ENCODE measurements at places on chromosomes 6 and 20.

DNA sequence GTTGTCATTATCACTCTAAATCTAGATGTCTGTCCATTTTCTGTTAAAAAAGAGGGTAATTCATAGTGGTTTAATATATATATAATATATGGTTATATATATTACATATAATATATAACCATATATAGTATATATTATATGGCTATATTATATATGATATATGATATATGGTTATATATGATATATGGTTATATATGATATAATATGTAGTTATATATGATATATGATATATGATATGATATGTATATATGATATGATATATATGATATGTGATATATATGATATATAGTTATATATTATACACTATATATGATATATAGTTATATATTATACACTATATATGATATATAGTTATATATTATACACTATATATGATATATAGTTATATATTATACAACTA, 8.6 kb downstream of the OR2A4 start:
- DNase-seq, result no peak

DNA sequence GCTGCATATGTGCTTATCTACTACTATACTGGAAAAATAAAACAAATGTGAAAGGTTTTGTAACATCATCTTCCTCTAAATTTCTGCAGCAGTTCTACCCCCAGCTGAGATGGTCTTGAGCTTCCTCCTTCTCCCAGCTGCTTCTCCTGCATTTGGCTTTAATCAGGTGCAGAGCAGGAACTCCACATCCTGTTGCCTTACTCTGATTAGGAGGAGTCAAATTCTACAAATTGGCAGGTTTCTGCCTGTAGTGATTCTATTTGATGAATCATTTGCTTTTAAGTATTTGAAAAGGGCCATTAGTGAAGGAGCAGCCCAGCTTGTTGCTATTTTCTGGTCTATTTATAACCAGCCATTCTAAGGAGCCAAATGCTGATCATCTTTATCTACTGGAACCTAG, 224.5 kb downstream of the GMDS start:
- no peak for DNase-seq

GRCh38 chr6:157326979-157327378, 3.7 kb upstream of the TMEM242 start:
- DNase-seq, result no peak

GRCh38 chr6:18680842-18681241, 293.7 kb downstream of the RNF144B start:
- DNase-seq, result no peak

GRCh38 chr6:144351379-144352127, 66.4 kb downstream of the UTRN start:
- DNase-seq, result no peak

DNA sequence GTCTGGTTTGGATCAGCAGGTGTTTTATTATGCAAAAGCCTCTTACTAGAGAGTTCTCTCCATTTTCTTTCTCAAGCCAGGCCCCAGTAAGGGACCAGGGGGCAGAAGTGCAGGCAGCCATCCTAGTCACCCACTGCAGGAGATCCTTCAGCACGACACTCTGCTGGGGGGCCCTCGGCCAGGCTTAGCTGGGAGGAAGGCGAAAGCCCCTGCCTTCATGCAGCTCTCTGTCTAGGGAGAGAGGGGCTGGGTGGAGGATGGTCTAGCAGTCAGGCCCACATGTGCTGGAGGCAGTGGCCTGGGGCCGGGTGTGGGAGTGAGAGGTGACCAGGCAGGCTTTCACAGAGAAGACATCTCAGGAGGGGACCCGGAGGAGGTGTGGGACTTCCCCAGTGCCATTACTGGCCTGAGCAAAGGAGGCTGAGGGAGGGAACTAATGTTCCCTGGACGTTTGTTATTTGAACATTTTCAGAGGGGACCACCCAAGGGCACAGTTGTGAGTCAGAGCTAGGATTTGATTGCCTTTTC, 33.5 kb upstream of the VSTM2L start:
- DNase-seq, result no peak

GRCh38 chr6:90611543-90612312, 24.9 kb upstream of the MAP3K7 start:
- no peak for DNase-seq

DNA sequence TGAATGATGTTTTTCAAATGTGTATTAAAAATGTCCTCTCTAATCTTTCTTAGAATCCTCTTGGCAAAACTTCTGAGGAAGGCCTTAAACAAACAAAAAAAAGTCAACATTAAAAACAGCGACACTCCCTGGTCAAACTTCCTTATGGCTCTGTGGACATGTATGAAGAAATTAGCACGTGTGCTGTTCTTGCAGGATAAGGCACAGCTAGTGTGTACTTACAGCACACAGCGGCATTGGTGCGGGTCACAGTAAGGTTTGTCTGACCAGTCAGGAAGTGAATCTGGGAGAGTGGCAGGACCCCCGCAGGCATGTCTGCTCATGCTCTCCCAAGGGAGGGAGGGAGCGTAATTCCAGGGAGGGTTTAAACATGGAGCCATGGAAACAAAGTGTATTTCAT, 38.8 kb downstream of the SLC22A1 start:
- DNase-seq, result no peak

DNA sequence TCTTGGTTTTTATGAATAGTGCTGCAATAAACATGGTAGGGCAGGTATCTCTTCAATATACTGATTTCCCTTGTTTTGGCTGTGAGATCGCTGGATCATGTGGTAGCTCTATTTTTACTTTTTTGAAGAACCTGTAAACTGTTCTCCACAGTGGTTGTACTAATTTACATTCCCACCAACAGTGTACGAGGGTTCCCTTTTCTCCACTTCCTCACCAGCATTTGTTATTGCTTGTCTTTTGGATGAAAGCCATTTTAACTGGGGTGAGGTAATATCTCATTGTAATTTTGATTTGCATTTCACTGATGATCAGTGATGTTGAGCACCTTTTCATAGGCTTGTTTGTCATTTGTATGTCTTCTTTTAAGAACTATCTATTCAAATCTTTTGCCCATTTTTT, 8.0 kb upstream of the ARG1 start:
- DNase-seq, result no peak

- DNase-seq, result peak; percentile 48
Measured at GRCh38 chr6:20400456-20401204, 1.0 kb upstream of the E2F3 start.

DNA sequence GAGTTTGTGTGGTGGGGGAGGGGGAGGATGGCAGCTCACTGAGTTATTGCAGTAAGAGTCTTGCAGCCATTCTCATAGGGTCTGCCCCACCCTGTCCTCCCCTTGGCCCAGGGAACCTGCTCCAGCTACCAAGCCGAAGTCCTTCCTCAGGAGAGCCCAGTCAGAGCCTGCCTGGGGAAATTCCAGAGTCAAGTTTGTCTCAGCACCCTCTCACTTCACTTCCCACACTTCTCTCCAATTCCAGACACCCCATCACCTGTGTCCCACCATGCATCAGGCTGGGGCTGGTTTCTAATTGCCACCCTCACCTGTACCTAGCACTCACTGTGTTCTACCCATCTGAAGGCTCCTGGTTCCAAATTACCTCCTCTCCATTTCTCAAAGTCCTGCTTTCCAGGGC, 10.3 kb upstream of the SLC22A16 start:
- no peak for DNase-seq

GRCh38 chr20:23187751-23188150, 101.6 kb upstream of the CD93 start:
- DNase-seq, result peak; percentile 54

DNA sequence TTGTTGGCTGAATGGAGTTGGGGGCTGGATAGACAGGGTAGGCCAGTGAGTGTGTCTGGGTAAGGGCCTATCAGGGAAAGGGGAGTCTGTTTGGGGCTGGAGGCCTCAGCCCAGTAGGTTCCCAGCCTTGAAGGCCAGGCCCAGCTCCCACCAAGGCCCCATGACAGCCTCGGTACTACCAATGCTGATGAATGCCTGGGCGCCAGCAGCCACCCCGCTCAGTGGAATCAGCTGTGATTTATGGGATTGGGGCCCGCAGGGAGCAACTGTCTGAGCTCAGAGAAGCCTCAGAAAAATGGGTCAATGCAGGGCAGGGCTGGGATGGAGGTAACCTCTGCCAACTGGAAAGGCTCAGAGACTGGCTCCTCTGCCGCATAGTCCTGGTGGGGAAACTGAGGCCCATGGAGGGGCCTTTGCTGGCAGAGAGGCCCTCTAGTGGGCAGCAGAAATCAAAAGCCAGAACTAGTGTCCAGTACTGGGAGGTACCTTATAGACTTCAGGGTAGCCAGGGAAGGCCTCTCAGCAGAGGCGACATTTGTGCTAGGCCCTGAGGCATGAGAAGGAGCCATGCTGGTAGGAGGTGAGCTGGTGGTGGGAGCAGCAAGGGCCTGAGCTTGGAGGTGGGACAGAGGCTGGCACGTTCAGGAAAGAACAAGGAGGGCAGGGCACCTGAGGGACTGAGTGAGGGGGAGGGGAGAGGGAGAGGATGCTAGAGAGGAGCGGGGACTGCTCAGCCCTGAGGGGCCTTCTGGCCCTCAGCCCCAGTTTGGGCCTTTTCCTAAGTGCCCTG, 36.4 kb downstream of the DLGAP4 start:
- no peak for DNase-seq

DNA sequence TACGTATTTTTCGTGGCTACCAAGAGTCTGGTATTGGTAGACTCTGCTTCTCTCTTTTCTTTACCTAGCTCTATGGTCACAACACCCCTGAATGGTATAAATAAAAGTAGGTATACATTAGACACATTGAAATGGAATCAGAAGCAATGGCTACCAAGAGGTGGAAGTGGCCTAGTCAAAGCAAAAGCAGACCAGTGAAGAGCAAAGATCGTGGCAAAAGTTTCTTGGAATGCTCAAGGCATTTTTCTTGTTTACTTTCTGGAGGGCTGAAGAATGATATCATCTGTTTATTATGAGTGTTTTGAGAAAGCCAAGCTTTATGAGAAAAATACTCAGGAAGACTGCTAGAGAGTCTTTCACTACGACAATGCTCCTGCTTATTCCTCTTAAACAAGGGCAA, 28.6 kb upstream of the MOCS1 start:
- DNase-seq, result no peak

GRCh38 chr6:127914240-127914639, 13.4 kb upstream of the THEMIS start:
- no peak for DNase-seq

GRCh38 chr6:43052842-43053544, 658 bp downstream of the CUL7 start:
- DNase-seq, result peak; percentile 61

DNA sequence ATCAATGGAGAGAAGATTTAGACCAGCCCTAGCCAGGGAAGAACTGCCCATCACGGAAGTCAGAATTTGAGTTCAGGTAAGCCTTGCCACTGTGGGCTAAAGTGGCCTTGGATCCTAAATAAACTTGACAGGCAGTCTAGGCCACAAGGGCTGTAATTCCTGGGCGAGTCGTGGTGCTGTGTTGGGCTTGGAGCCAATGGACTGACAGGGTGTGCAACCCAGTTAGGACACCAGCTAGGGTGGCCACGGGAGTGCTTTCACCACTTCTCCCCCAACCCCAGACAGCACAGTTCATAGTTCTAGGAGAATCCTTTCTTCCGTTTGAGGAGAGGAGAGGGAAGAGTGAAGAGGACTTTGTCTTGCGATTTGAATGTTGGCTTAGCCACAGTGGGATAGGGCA, 422.4 kb downstream of the DOK5 start:
- DNase-seq, result no peak

- DNase-seq, result no peak
Measured at GRCh38 chr6:98041921-98042320, 758.9 kb upstream of the MMS22L start.

GRCh38 chr6:49636713-49637349, at the start of gene RHAG:
RHAG (minus strand) TSS chr6:49636839; CDS start chr6:49636812, 27 bp downstream.
- no peak for DNase-seq

GRCh38 chr6:16206595-16207037, 31.8 kb upstream of the GMPR start:
- peak; percentile 83 for DNase-seq

GRCh38 chr6:30719791-30720737, at the start of gene TUBB:
TUBB (plus strand) TSS chr6:30720352; CDS start chr6:30720507, 155 bp downstream.
- peak; percentile 99 for DNase-seq

GRCh38 chr20:20435453-20435852, 67.5 kb downstream of the INSM1 start:
- no peak for DNase-seq

DNA sequence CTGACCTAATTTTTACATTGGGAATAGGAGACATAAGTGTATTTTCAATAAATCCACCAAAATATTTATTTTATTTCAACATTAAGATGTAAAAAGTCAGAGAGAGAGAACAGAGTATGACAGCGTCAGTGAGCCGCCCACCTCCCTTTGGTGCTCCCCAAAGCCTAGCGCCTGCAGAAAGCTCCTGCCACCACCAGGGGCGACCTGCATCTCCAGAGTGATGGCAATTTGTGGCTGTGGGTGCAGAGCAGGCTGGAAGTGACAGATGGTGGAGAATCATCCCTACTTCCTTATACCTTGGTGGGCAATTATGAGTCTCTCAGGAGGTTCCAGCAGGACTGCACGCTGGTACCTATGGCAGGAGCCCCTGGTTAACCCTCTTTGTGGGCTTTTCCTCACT, 87.3 kb downstream of the PTPRT start:
- DNase-seq, result no peak

DNA sequence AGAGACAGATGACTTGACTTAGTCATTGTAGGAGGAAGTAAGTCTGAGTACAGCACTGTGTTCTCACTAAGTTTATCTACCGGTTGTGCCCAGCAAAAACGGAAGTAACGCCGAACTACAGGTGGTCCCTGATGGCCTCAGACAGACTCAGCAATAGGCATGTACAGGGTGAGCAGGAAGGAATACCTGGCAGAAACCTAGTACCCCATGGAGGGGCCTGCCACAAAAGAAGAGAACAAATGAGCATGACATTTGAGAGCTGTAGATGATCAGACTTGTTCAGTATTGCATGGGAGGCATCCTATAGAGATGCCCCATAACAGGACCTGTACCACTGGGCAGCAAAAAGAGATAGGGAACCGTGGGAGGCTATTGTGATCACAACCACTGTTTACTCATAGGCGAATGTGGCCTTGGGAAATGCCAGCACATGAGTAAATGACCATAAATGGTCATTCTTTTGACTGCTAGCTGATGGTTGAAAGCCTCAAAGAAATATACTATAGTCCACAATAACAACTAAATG, 106.4 kb upstream of the TAB2 start:
- no peak for DNase-seq

GRCh38 chr6:10451828-10452509, 37.1 kb upstream of the TFAP2A start:
- DNase-seq, result peak; percentile 35

DNA sequence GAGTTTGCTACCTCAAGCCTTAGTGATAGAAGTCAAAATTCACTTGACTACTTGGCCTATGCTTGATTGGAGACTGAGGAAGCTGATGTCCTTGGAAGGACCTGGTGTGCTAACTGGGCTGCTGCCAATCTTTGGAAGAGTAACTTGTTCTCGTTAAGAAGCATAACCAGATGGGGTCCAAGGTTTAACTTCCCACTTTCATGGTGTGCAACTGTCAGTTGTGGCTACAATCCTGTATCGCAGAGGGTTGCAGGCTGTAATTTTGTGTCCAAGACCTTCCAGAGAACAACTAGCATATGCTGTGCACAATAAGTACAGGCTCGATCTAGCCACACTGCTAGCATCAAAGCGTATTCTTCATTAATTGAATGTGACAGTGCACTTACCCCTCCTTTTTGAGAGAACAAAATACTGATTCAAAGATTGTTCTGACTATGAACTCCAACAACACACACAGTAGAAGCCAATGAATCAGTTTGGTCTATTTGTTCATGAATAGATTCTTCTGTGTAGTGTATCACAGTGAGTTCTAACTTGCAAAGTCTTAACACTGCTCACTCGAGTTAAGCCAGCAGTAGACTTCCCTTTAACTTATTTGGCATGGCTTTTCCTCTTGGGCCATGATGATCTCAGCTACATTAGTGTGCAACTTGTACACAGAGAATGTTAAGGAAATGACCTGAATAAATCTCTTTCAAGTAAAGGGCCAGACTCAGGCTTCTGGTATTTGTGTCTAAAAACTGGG, 15.8 kb upstream of the PLCB1 start:
- DNase-seq, result no peak
